Left forelimb (tissue), 1 donor: ENCODE measurements at places on chromosomes 16 and 17.

DNA sequence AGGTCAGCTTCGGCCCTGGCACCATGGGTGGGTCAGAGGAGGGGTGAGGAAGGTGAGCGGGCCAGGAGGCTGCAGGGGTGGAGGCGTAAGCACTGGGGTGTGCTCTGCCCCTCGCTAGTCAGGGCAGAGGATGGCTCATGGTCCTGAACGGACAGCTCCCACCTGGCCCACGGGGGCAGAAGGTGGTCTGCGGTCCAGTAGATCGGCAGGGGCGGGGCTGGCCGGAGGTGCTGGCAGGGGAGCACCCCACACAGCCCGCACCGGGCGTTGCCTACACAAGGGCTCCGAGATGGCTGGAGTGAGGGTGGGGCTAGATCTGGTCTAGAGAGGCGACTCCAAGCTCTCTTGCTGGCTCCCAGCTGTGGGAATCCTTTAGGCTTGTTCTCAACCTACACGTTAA is 8.2 kb downstream of the NPTX1 start:
- DNase-seq: no peak

DNA sequence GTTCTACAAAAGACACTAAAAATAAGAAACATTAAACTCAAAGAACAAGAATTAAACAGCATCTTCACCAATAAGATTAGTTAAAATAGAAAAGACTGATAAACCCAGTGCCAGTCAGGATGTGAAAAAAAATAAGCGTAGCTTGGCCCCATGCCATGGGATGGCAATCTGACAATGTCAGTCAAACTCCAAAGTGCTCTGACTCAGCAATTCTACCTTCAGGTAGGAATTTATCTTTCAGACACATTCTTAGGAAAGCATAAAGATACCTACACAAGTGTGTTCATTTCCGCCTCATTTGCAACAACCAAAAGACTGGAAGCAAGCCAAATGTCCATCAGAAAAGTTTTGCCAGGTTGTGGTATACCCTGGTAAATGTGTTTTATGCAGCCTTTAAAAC is 9.1 kb upstream of the MPO start:
- no peak for DNase-seq

DNA sequence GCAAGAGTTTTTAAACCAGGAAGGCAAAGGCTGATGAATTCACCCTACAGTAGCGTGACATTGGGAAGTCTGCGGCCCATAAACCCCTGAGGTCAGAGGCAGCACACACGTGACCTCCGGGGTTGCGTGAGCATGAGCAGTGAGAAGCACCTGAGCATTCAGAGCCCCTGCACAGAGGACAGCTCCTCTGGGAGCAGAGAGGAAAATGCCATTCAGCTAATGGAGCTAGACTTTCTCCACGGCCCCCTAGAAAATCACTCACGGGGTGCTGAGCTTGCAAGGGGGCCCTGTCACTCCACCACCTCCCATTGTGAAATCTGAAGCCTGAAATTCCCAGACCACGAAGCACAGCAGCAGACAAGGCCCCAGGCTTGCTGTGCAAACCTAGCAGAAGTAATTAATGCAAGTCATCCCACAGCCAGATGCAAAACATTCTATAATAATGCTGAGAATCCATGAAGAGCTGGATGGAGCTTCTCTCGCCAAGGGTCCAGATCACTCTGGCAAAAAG is 114.9 kb upstream of the RCVRN start:
- no peak for DNase-seq

GRCh38 chr16:3256866-3257465 is 533 bp upstream of the MEFV start:
- no peak for DNase-seq

- DNase-seq: no peak
Measured at GRCh38 chr16:48421741-48422140, 36.5 kb upstream of the SIAH1 start.

GRCh38 chr16:12062343-12063003 is 85.9 kb downstream of the SNX29 start:
- DNase-seq: no peak

- DNase-seq: no peak
Measured at GRCh38 chr17:40348562-40349476, 15.7 kb downstream of the GJD3 start.

DNA sequence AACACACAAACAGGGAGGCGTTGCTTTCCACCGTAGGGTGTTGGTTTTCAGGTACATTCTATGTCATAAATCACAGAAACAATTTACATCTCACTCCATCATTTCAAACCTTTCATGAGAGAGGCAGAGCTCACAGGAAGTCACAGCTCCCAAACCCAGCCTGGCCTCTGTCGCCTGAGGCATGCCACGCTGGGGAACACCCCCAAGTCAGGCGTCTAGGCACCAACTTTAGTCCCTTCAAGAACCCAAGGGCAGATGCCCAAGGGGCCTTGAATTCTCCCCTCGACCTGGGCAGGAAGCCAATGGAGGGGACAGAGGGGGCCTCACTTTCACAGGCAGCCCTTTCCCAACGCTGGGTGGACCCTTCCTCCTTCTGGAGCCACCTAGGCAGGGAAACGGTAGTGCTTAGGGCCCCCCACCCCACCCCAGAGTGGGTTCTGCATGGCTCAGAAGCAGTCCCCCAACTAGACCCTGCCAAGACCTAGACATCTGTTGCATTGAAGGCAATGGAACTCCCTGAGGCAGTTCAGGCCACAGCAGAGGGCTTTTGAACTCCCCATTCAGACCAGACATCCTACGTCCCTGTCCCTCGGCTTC is 10.6 kb downstream of the TBX4 start:
- DNase-seq: peak; percentile 57
